Upper lobe of left lung (tissue), 6 donors: ENCODE measurements at places on chromosomes 1 and 21. TPM values are rescaled to one million over a fixed set of nuclear protein-coding genes. Genes with fewer than 3 reads are reported as not detected.

The RGS7 gene
- total RNA-seq, result not detected

The JAM2 gene
- total RNA-seq, result 14.2 TPM

DNA sequence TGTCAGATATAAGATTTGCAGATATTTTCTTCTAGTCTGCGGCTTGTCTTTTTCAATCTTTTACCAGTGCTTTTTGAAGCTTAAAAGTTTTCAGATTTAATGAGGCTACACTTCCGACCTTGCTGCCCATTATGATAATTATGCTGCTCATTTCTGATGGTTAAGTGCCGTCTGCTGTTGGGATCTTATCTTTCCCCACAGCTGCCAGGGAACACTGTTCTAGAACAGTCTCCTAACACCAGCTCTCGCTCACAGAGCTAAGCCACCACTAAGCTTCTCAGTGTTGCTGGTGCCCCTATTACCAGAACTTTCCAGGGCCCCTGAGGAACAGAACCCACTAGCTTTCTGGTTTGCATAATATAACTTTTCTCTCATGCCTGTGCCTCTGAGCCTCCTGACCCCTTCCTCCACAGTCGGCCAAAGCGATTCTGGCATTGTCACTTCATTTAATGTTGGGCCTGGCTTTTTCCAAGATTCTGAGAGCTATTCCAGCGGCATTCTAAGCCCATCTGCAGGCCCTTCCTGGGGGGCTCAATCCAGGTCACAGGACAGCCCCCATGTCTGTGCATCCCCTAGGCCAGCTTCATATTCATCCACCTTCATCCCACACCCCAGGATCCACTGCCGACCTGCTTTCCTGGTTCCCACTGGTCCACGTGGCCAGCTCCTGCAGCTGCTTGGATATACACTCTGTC lies 237.0 kb downstream of the PTPRU start:
- no peak for DNase-seq
- H3K27me3 ChIP-seq, result peaks cover 3% of the 10 kb centered on the region
- H3K36me3 ChIP-seq, result no peaks in the 10 kb centered on the region
- H3K4me3 ChIP-seq, result no peak overlapping the region
- H3K4me1 ChIP-seq, result no peaks in the 10 kb centered on the region
- H3K27ac ChIP-seq, result no peak overlapping the region

- peak overlapping the region; percentile 87 for H3K4me3 ChIP-seq
- peaks cover 6% of the 10 kb centered on the region for H3K36me3 ChIP-seq
- no peak for DNase-seq
- no peaks in the 10 kb centered on the region for H3K27me3 ChIP-seq
- peak overlapping the region; percentile 98 for H3K27ac ChIP-seq
Measured at GRCh38 chr1:183634429-183635065, 1.0 kb downstream of the ARPC5 start.

DNA sequence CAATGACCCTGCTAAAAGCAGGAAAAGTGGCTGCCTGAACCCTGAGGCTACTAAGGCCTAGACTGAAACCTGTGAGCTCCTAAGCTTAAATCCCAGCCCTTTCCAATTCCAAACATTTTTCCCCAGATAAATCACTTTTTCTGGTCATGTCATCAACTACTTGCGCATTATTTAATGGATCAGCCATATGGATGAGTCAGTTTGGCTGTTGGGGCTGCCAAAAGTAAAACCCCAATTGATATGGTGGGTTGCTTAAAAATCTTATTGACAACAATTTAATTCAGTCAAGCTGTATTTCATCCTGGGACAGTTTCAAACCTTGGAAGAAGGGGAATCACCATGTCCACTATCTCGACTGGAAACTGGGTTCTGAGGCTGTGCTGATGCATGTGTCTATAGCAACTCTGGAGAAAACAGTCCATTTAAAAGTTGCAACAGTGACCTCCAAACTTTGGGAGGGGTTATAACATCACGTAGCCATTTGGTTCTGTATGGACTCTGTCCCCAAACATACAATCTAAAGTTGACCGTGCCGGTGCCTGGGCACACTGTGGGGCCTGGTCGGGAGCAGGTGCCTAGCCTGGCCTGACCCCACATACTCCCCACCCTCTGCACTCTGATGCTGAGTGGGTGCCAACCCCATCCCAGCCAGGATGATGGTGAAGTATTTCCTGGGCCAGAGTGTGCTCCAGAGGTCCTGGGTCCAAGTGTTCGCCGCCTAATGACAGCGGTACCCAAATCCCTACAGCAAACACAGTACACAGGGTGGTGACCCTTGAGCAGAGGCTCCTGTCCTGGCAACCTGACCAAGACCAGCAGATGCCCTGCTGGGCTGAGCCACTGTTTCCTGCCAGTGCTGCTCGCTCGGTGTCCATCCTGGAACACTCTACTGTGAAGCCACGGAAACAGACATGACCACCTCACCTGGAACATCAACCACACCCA lies 46.5 kb upstream of the LRRC52 start:
- H3K27ac ChIP-seq, result no peak overlapping the region
- peak; percentile 20 for DNase-seq
- H3K4me3 ChIP-seq, result no peak overlapping the region

DNA sequence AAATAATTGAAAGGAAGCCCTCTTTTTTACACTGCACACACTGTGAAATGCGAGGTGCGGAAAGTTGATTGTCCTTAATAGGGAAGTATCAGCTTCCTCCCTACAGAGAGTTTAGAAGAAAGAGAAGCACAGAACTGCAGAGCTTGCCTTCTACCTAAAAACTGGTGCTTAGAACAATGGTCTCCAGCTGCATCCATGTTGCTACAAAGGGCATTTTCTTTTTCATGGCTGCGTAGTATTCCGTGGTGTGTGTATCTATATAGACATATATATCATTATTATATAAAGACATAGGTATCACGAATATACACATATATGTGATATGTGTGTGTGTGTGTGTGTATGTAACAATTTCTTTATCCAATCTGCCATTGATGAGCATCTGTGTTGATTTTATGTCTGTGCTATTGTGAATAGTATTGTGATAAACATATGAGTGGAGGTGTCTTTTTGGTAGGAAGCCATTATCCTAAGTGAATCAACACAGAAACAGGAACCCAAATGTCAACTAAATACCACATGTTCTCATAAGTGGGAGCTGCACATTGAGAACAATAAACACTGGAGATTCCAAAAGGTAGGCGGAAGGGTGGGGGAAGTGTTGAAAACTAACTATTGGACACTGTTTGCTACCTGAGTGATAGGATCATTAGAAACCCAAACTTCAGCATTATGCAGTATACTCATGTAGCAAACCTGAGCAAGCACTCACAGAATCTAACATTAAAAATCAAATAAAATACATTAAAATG lies 290.0 kb upstream of the RUNX1 start:
- H3K36me3 ChIP-seq, result no peaks in the 10 kb centered on the region
- H3K4me1 ChIP-seq, result no peaks in the 10 kb centered on the region
- H3K27me3 ChIP-seq, result no peaks in the 10 kb centered on the region
- H3K4me3 ChIP-seq, result no peak overlapping the region
- no peak for DNase-seq
- no peak overlapping the region for H3K27ac ChIP-seq

- H3K4me1 ChIP-seq, result peaks cover 26% of the 10 kb centered on the region
- no peaks in the 10 kb centered on the region for H3K27me3 ChIP-seq
Measured at GRCh38 chr1:223364685-223365382, 858 bp upstream of the SUSD4 start.

- no peak overlapping the region for H3K27ac ChIP-seq
- no peak for DNase-seq
- peaks cover 37% of the 10 kb centered on the region for H3K4me1 ChIP-seq
Measured at GRCh38 chr1:109827466-109827865, 63.7 kb upstream of the EPS8L3 start.

DNA sequence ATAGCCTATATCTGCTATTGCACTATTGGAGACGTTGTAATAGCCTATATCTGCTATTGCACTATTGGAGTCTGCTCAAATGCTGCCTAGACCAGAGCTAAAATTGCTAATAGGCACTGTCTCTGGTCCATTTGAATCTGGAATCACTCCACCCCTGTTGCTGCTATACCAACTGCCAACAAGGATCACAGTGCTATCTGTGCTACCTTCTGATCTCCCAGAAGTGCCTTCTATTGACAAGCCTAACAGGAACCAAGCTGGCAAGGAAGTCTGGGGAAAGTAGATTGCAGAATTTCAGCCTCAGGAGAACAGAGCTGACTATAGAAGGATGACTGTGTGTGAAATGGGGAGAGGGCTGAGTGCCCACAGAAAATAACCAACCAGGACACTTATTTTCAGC lies 15.9 kb downstream of the RWDD3 start:
- peaks cover 24% of the 10 kb centered on the region for H3K36me3 ChIP-seq
- no peak overlapping the region for H3K27ac ChIP-seq
- no peaks in the 10 kb centered on the region for H3K4me1 ChIP-seq
- H3K27me3 ChIP-seq, result no peaks in the 10 kb centered on the region

DNA sequence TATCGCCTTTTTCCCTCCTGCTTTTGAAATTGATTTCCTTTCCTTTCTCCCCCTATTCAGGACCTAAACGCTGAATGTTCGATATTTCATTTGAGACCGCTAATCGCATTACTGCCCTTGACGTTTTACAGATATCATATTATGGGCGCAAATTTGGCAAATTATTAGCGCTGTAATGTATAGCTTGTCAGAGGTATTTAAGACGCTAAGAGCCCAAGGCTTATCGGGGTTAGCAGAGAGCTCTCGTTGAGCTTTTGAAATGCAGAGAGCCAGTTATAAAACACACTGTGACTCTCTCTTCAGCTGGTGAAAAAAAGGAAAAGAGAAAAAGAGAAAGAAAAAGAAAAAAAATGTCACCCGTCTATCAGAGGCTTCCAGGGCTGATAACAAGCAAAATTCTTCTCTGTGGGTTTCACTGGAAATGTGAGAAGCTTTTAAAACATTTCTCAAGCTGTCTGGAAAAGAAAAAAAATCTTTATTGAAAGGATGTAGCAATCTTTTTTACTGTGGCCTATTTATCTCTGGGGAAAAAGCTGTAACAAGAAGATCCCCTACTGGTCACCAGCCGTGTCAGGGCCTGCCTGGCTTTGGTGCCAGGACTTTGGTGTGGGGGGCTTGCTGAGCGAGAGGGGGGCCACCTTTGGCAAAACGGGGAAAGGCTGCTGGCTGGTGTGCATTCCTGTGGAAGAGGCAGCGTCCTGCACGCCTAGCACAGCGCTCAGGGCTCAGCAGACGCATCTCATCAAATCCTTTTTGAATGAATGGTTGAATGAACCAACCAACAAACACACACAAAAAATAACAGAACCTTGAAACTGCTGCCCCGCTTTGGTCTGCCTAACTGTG lies 119.8 kb downstream of the RNF220 start:
- no peaks in the 10 kb centered on the region for H3K4me1 ChIP-seq
- no peak for DNase-seq
- H3K27me3 ChIP-seq, result no peaks in the 10 kb centered on the region
- no peaks in the 10 kb centered on the region for H3K36me3 ChIP-seq
- H3K27ac ChIP-seq, result no peak overlapping the region

DNA sequence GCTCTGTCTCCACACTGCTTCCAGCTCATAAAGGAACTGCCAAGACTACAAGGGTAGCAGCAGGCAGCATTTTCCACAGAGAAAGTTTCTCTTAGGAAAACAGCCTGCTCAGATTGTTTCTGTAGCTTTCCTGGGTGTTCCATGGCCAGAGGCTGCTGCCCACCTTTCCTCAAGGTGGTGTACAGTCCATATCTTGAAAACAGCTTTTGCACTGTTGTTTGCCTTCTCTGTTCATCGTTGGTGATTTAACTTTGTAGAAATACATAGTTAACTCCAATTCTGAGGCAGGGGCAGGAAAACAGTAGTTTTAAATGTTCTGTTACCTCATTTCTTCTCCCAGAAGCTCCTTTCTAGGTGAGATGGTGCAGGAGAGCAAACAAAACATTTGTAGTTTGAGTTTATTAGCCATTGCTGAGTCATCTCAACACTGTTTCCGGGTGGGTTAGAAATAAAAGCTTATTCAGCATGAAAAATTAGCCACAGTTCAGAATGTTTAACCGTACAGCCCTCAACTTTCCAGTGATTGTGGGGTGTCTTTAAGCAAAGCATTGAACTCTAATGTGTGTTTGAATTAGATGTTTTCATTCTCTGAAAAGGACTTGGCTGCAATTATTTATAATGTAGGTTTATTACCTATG lies 41.7 kb downstream of the DIP2A start:
- no peaks in the 10 kb centered on the region for H3K27me3 ChIP-seq
- H3K27ac ChIP-seq, result no peak overlapping the region
- no peak overlapping the region for H3K4me3 ChIP-seq
- no peak for DNase-seq

The SGIP1 gene
- 5.8 TPM for total RNA-seq

DNA sequence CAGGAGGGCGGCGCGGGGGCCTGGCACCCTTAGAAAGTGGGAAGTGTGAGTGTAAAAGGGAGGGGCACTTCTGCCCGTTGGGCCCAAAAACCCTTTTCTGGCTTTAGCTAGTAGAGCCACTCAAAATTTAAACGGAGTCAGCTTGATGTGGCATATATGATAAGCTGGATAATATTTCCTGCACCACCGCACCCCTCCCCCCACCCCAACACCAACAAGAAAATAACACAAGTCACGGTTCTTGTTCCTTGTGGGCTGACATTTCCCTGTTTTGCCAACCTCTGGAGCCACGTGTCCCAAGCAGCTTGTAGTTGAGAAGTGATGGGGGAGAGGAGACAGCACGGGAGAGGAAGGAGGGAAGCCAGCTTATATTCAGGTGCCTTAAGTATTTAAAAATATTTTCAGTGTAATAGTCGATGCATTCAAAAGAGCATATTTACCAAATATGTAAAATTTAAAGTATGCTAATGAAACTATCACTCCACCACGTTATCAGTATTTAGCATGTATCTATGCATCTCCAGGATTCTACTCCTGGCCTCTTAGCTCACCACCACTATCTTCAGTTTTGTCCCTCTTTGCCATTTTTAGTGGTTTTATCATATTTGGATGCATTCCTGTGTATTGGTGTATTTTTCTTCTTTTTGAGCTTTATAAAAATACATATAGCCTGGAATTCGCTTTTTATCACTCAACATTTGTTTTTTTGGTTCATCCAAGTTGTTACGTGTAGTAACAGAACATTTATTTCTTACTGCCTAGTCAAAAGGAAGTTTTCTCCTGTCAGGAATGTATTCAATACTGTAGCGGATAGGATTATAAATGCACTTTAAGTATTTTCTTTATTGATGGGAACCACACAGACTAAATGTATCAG lies 773 bp upstream of the DDX59 start:
- DNase-seq, result no peak
- H3K4me1 ChIP-seq, result peaks cover 15% of the 10 kb centered on the region
- no peaks in the 10 kb centered on the region for H3K36me3 ChIP-seq
- H3K4me3 ChIP-seq, result peak overlapping the region; percentile 2

- peak; percentile 69 for DNase-seq
- no peaks in the 10 kb centered on the region for H3K4me1 ChIP-seq
- H3K27me3 ChIP-seq, result no peaks in the 10 kb centered on the region
- peak overlapping the region; percentile 6 for H3K4me3 ChIP-seq
- no peaks in the 10 kb centered on the region for H3K36me3 ChIP-seq
Measured at GRCh38 chr1:178500091-178500770, 3.5 kb upstream of the CLEC20A start.

DNA sequence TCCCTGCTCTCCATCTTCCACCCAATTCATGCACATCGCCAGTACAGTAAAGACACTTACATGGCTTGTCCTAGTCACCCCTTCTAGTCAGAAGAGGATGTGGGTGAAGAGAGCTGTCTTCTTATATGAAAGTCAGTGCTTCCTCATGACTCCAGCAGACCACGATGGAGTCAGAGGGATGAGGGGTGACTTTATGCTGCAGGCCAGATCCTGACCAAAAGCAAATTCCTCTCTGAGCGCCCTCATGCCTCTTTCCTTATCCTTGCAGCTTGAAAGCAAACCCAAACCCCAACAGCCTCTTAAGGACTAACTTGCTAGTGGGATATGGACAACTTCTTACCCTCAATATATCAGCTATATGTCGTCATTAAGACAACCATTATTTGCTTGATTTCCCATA lies 348.2 kb upstream of the DUSP10 start:
- H3K27ac ChIP-seq, result no peak overlapping the region
- no peak overlapping the region for H3K4me3 ChIP-seq
- H3K36me3 ChIP-seq, result no peaks in the 10 kb centered on the region
- H3K27me3 ChIP-seq, result no peaks in the 10 kb centered on the region

The ARHGEF10L gene
- total RNA-seq, result 48.6 TPM
